ENCODE measurements at places on chromosomes 1 and 21. TPM values are rescaled to one million over a fixed set of nuclear protein-coding genes. Genes with fewer than 3 reads are reported as not detected.
A peak's percentile ranks its signal among the peaks of the same experiment; 100 is the strongest.

Gene FCGR2B
- not detected for total RNA-seq

Gene TSTD1
- total RNA-seq, result 59.1 TPM

Gene NR1I3
- total RNA-seq, result not detected

Gene CYB561D1
- total RNA-seq, result 5.9 TPM

Gene MCOLN3
- 12.0 TPM for total RNA-seq

Gene GJB3
- 2.9 TPM for total RNA-seq

- no peak overlapping the region for H3K4me3 ChIP-seq
- no peak for DNase-seq
- peaks cover 29% of the 10 kb centered on the region for H3K27me3 ChIP-seq
- H3K27ac ChIP-seq, result no peak overlapping the region
- no peaks in the 10 kb centered on the region for H3K36me3 ChIP-seq
Measured at GRCh38 chr1:207017615-207018559, 14.7 kb downstream of the C1orf116 start.

DNA sequence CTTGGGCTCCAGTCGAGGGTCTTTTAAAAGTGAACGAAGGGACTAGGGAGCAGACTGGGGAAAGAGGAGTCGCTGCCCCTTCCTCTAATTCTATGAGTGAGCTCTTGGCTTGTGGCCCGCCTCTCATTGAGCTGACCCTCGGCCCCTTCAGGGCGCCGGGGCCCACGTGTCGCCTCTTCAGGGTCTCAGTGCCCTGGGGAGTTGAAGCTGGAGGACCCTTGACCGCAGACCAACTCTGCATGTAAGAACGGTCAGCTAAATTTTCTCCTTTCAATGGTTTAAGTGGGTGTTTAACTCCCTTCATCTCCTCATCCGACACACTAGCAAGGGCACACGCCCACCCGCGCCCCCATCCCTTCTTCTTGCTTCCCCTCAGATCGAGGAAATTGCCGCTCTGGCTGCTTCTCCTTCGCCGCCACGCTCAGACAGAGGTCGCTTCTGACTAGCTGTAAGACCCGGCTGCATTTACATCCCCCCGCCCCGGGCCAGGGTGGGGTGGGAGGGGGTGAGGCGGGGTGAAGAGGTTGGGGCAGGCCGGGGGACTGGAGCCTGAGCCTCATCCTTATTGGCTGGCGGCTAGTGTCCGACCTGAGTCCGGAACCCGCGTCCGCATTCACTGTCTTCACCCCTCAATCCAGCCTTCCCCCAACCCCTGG lies 10.9 kb downstream of the NR5A2 start:
- DNase-seq, result peak; percentile 98
- no peak overlapping the region for H3K27ac ChIP-seq
- H3K27me3 ChIP-seq, result peaks cover 100% of the 10 kb centered on the region

DNA sequence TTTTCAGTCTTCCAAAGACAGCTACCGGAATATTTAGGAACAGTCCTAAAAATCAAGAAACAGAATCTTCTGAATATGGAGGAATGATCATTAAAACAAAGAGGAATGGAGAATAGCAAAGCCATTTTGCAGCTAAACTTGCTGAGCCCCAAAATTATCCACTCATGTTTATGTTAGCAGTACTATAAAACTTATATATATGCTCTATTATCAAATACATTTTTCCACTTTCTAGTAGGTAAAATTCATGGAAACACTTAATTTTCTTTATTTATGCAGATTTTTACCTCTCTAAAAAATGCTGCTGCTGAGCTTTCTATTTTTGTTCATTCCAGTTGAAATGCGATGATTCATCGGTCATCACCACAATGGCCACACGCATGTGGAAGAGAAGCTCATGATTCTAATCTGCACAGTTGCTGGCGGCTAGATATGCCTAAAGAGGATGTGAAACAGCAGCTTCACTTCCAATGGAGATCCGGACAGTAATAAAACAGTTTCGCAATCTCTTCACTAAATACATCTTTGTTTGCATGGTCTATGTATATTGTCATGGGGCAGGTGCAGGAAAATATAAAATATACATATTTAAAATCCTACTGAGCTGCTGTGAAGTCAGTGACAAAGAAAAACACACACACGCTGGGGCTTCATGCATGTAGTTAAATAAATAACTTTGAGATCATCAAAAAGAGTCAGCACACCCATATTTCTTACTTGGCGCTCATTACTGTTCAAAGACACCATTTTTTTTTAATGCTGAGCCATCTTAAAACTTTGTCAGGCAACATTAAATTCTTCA lies 292.2 kb downstream of the SMYD3 start:
- H3K4me3 ChIP-seq, result no peak overlapping the region
- H3K27ac ChIP-seq, result no peak overlapping the region

- no peak overlapping the region for H3K4me3 ChIP-seq
- H3K27ac ChIP-seq, result no peak overlapping the region
- DNase-seq, result peak; percentile 87
- H3K36me3 ChIP-seq, result no peaks in the 10 kb centered on the region
- peaks cover 17% of the 10 kb centered on the region for H3K4me1 ChIP-seq
Measured at GRCh38 chr1:116881879-116882520, 27.7 kb upstream of the PTGFRN start.

GRCh38 chr21:34892209-34892608 lies 156.9 kb downstream of the RUNX1 start:
- peaks cover 45% of the 10 kb centered on the region for H3K27me3 ChIP-seq
- H3K27ac ChIP-seq, result no peak overlapping the region
- DNase-seq, result no peak
- H3K36me3 ChIP-seq, result no peaks in the 10 kb centered on the region
- no peak overlapping the region for H3K4me3 ChIP-seq

DNA sequence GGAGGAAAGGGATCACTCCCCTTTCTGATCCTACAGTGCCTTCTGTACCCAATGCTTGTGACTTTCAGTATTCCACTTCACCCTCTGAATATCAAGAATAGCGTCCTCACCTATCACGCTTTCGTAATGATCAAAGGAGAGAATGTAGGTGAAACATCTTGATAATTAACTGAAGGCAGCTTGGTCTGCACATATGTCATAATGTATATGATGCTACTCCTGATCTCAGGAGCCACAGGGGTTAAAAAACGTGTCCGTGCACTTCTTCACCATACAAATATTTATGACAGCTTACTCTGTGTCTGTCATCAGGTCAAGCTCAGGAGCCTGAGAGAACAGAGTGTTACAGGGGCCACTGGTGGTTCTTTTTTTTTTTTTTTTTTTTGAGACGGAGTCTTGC lies 1.2 kb upstream of the PIK3C2B start:
- H3K4me3 ChIP-seq, result no peak overlapping the region
- H3K4me1 ChIP-seq, result peaks cover 8% of the 10 kb centered on the region
- H3K27ac ChIP-seq, result no peak overlapping the region
- peaks cover 27% of the 10 kb centered on the region for H3K27me3 ChIP-seq
